Cardiac septum (tissue), 1 donor: ENCODE measurements at places on chromosomes 7 and 10. TPM values are rescaled to one million over a fixed set of nuclear protein-coding genes. Genes with fewer than 3 reads are reported as not detected.

TRPV5 gene
- total RNA-seq, result not detected

PTF1A gene
- not detected for total RNA-seq

SEMA3A gene
- 1.00 TPM for total RNA-seq

ZKSCAN1 gene
- total RNA-seq, result 52.3 TPM

TMEM225B gene
- total RNA-seq, result not detected

CD36 gene
- 717 TPM for total RNA-seq
